MCF 10A (cell line): ENCODE measurements at places on chromosomes 6 and 20. TPM values are rescaled to one million over a fixed set of nuclear protein-coding genes. Genes with fewer than 3 reads are reported as not detected.
A peak's percentile ranks its signal among the peaks of the same experiment; 100 is the strongest.

The METTL24 gene
- total RNA-seq = not detected in 2 replicates

DNA sequence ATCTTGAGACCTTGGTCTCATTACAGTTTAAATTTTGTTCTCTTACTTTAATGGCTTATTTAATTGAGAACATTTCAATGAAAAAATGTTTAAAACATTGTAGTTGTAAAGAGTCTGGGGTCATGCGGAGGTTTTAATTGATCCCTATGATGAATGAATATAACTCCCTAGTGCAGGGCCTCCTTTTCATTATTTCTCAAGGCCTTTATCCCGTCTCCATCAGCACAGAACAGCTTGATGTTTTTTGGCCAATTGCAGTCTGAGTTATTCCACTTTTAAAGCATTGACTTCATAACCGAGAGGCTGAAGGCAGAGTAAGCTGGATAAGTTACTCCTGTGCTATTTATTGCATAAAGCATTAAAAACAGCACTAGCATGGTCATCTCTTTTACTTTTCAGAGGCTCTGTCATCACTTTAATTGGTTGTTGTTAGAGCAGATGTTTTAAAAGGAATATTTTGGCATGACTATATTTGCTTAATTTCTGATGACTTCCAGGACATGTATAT lies 83.4 kb downstream of the DTD1 start:
- H3K27ac ChIP-seq = no peak overlapping the region
- H3K27me3 ChIP-seq = no peaks in the 10 kb centered on the region
- no peaks in the 10 kb centered on the region for H3K4me1 ChIP-seq
- no peaks in the 10 kb centered on the region for H3K36me3 ChIP-seq
- DNase-seq = no peak
- H3K4me3 ChIP-seq = no peak overlapping the region

GRCh38 chr20:63968928-63969760 lies 586 bp downstream of the ZNF512B start:
- H3K36me3 ChIP-seq = peaks cover 9% of the 10 kb centered on the region
- peaks cover 29% of the 10 kb centered on the region for H3K4me1 ChIP-seq
- H3K27ac ChIP-seq = peak overlapping the region; percentile 71
- peak overlapping the region; percentile 75 for H3K4me3 ChIP-seq

GRCh38 chr6:15344192-15344519 lies 98.3 kb downstream of the JARID2 start:
- H3K4me1 ChIP-seq = peaks cover 17% of the 10 kb centered on the region
- H3K27me3 ChIP-seq = no peaks in the 10 kb centered on the region
- H3K36me3 ChIP-seq = peaks cover 5% of the 10 kb centered on the region

DNA sequence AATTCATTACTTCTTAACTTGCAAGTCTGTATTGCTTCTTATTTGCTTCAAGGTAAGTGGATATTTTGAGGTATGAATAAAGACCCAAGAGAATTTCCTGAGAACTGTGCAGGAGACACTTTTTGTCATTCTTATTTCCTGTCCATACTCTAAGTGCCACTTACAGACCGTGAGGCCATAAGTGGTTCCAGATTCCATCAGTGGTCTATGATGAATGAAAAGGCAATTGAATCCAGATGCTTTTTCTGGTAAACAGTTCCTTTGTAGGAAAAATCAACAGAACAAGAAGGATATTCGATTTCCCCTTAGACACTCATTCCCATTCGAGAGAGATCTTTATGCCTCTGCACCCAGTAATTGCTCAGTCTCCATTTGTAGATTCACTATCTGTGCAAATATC lies 58.3 kb upstream of the PDE10A start:
- H3K27me3 ChIP-seq = peaks cover 25% of the 10 kb centered on the region
- H3K27ac ChIP-seq = no peak overlapping the region
- no peak for DNase-seq
